Fibroblast of the aortic adventitia (primary cell): ENCODE measurements at places on chromosomes 12 and 14.
A peak's percentile ranks its signal among the peaks of the same experiment; 100 is the strongest.

- DNase-seq: no peak
Measured at GRCh38 chr14:27253966-27254365, 656.1 kb upstream of the NOVA1 start.

DNA sequence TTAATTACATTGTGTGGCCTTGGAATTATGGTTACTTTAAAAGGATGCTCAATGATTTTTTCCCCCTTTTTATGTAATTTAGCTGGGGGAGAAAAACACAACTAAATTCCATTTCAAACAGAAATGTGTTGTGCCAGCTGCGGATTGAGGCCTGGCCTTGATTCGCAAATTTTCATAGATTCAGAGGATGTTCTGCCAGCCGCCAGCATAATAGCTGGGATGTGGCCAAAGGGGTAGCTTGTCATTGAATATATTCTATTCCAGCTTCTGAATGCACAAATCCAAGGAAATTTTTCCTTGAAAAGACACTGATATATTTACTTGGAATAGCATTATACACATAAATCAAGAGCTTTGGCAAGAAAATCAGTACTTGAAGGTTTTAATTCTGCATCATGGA lies 43.7 kb downstream of the TRHDE start:
- DNase-seq: no peak

DNA sequence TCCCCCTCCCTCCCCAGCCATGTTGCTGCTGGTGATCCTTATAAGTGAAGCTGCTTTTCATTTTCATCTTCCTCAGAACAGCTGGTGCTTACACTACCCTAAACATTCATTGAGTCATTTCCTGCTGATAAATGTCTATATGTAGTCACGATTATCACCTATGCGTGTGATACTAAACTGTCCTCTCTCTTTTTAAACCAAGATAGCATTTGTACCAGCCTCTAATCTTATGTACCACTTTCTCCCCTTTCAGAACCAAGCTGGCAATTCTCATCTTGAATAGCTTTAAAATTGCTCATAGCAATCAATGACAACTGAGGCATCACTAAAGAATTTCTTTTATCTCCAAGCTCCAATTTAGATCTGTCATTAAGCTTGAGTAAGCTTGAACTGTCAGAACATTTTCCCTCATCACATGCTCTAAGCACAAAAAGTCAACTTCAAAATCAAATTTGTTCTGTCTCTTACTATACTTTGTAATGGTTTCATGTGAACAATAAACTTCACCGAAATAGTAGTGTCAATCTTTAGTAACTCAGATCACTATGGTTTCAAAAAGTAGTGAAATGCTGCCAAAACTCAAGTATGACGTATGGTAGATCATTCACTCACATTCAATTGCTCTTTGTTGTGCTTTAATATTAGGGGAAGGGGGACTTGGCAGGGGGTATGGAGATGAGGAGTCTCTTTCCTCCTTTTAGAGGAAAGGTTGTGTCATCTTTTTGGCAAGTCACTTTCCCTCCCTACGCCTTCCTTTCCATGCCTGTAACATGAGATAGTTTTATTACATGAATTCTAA lies 178.1 kb upstream of the NOVA1 start:
- peak; percentile 79 for DNase-seq

GRCh38 chr14:105153331-105153731 lies 15.2 kb downstream of the JAG2 start:
- no peak for DNase-seq

- no peak for DNase-seq
Measured at GRCh38 chr14:89258728-89259273, 158.2 kb downstream of the FOXN3 start.

GRCh38 chr12:90622431-90622830 lies 332.5 kb downstream of the CCER1 start:
- DNase-seq: peak; percentile 23

GRCh38 chr12:77833329-77833728 lies 2.6 kb downstream of the NAV3 start:
- no peak for DNase-seq

DNA sequence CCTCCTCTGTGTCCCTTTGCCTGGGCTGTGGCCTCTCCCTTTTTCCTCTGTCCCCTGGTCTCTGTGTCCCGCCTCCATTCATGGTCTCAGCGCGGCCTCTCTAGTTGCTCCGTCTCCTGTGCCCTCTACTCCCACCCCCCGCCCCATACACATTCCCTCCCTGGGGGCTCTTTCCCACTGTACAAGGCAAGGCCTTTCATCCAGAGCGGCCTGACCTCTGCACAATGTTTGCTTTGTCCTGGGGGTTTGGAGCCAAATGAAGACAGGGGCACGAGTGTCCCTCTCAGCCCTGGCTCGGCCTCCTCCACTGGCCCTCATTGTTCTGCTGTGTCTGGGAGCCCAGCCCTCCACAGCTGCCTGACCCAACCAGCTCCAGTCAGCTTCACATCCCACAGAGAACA lies 678.6 kb downstream of the BCL11B start:
- no peak for DNase-seq

DNA sequence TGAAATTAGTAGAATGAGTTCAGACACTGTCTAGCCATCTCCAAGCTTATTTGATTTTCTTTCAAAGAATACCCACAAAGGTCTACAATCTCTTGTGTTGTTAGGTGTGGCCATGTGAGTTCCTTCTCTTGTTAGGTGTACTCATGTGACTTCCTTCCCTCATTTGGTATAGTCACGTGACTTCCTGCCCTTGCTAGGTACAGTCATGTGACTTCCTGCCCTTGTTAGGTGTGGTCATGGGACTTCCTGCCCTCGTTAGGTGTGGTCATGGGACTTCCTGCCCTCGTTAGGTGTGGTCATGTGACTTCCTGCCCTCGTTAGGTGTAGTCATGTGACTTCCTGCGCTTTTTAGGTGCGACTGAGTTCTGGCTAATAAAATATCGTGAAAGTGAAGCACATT lies 179.6 kb downstream of the TMX1 start:
- no peak for DNase-seq

DNA sequence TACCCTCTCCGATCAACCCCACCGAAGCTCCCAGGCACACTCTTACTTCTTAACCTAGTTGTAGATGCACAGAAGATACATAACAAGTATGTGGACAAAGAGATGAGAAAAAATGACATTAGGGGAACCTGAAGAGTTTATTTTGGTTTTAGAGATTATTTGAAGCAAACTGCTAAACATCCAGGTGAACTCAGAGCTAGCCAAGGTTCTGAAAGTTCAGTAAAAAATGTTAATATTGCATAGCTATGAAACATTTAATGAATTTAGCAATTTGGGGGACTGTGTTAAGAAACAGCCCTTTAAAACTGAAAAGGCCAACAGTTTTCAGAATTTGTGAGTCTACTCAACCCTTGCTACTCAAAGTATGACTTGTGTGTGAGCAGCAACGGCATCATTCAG lies 174.4 kb downstream of the NAV3 start:
- no peak for DNase-seq

DNA sequence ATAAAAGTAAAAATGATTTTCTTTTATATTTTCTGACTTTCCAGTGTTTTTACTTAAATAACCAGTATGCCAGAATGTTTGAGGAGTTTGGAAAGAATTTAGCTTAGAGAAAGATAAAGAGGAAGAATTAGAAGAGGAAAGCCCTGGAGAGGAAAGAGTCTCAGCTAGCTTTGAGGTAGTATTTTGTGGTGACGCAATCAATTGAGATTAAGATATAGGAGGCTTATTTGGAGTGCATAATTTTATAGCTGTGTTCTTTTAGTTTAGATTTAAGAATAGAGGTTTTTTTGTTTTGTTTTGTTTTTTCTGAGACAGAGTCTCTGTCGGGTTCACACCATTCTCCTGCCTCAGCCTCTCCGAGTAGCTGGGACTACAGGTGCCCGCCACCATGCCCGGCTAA lies 18.1 kb downstream of the CLEC2B start:
- no peak for DNase-seq

DNA sequence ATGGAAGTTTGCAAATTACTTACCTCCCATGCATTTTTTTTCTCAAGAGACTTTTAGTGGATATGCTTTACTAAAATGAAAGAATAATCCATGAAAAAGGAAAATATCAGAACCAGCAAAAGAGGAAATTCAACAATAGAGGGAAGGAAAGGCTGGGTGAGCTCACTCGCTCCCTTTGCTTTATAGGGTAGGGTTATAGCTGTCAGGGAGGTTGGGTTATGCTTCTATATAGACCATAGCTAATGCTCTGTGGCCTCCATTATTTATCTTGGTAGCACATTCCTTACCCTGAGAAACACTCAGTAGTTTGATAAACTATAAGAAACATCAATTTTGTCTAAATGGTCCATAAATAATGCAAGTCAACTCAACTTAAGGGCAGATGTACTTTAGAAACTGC lies 215.9 kb upstream of the FAR2 start:
- DNase-seq: no peak

- DNase-seq: no peak
Measured at GRCh38 chr12:113655919-113656318, 184.2 kb upstream of the LHX5 start.

DNA sequence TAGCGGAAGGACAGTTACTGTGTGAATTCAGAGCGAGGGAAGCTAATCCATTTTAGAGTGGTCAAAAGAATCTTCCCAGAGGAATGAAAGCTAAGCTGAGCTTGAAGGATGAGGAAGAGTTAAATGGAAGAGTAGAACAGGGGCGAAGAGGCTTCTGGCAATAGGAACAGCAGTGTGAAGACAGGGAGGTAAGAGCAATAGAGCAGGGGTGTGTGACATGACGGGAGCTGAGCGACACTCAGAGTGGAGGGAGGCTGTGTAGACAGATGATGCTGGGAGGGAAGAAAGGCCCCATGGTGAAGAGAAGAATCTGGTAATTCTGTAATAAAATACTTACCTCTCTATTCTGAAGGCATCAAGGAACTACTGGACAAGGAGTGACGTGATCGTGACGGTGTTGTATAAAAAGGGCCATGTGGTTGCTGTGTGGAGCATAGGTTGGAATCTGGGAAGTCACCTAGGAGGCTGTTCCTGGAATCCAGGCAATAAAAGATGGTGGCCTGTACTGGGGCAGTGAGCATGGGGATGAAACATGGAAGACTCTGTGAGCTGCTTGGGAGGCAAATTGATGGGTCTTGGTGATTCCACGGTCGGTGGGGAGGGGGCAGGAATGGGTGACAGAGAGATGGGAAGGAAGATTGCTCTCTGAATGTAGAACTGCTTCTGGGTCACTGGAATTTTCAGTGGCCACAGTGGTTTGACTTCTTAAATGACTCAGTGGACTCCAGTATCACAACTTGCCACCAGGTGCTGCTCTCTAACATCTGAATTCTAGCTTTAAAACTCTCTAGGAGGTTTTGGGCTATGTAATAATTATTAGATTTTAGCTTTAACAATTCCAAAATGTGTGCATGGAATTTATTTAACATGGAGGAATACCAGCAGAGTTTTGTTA lies 164.1 kb downstream of the ATP23 start:
- DNase-seq: peak; percentile 2

DNA sequence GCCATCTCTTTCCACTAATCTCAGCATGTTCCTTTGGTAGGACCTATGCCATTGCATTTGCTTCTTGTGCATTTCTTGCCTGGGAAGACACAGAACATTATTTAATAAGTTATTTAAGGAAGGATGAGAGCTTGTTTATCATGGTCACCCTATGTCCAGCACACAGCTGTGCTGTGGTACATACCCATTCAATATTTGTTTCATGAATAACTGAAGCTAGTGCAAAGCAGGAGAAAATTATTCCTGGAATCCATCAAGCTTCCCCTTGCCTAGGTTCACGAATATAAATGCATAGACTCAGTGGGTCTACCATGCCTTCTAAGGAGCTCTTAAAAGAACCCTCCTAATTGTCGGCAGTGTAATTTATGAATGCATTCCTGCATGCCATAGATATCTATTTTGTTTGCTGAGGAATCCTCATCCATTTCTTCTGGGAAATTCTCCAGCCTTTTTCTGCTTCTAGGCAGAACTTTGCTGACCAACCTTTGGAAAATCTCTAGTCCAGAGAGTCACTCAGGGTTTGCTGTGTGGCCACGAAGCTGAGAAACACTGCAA lies 599.8 kb upstream of the TMEM132C start:
- DNase-seq: no peak

- no peak for DNase-seq
Measured at GRCh38 chr14:93009471-93010129, 86.7 kb downstream of the CHGA start.

DNA sequence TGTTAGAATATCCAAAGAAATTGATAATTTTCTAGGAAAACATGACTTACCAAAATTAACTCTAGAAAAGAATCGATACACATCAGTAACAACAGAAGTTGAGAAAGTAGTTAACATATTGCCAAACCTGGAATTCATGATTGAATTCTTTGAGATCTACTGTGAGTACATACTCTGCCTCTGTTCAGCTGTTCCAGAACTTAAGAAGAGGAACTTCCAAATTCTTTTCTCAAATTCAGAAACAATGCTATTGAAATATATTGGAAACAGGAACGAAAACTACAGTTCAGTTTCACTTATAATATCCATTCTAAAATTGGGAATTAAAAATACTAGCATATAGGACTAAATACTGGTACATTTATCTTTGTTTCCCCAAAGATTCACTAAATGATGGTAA lies 57.9 kb downstream of the MARK3 start:
- DNase-seq: no peak

- DNase-seq: peak; percentile 50
Measured at GRCh38 chr14:101862177-101862576, 100.7 kb downstream of the PPP2R5C start.

DNA sequence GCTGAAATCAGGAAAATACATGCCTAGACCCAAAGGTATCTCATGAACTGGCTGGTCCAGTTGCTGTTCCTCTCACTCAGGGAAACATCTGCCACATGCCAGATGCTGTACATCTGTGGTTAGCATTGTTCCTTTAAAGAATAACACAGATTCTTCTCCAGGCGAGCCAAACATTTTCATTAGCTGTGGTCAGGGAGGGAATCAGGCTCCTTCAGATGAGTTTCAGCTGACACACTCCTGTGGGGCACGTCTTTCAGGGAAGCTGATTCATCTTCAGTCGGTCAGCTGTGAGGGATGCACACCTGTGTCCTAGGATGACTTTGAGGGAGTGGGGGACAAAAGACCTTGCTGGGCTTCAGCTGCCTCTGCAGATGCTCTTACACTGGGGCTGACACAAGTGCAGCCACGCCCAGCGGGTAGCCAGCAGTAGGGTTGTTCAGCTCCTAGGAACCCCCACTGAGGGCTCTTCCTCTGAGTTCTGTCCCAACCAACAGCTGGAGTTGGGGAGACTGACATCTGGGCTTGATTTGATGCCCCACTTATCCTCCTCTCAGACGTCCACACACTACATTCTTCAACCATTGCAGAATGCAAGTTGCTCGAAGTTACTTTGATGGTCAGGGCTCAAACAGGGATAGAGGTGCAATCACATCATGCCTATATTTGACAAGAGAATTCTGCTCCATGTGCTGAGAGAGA lies 155.0 kb downstream of the NUAK1 start:
- peak; percentile 72 for DNase-seq

DNA sequence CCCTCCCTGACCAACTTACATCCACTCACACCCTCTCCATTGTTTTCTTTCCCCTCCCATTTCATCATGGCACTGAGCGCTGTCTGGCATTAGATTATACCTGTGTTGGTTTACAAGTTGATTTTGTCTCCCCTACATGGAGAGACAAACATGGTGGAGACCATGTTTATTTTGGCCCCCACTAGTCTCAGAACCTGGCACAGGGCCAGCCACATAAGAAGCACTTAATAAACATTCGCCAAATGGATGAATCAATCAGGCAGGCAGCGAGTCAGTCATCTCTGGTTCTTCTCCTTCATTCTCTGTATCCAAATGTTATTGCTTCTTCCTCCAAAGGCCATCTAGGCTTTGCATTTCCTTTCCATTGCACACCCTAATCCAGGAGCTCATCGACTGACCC lies 177.4 kb downstream of the DPF3 start:
- peak; percentile 23 for DNase-seq
